Cerebellum (tissue), 4 donors: ENCODE measurements at places on chromosomes 2 and 18.

GRCh38 chr2:65420712-65421431, 11.5 kb downstream of the SPRED2 start:
- no peak for DNase-seq

GRCh38 chr2:204000446-204000845, 63.9 kb downstream of the ICOS start:
- DNase-seq = no peak

- no peak for DNase-seq
Observed at GRCh38 chr2:189362283-189362682, 79.0 kb upstream of the WDR75 start.

GRCh38 chr2:27024812-27025211, 8.0 kb upstream of the TMEM214 start:
- no peak for DNase-seq

- no peak for DNase-seq
Observed at GRCh38 chr2:113054066-113054465, 1.4 kb upstream of the IL36B start.

- no peak for DNase-seq
Observed at GRCh38 chr18:54254265-54254758, 15.0 kb upstream of the POLI start.

DNA sequence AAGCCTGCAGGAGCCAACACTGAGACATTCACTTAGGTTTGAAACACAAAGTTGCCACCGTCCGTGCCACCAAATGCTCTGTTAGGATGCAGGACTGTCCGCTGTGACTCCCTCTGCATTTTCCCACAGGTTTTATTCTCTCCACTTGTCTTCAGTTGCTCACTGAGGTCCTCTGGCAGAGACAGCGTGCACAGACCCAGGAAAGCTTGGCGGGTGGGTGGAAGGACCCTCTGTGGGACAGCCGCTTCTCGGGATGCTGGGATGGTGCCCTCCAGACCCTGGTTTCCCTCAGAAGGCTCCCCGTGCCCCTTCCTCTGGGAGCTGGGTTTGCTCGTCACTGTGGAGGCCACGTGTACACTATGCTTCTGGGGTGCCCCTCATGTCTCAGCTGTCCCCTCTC, 733.6 kb downstream of the GALR1 start:
- DNase-seq = no peak

GRCh38 chr2:198534756-198535155, 730.4 kb downstream of the PLCL1 start:
- DNase-seq = no peak

- no peak for DNase-seq
Observed at GRCh38 chr18:44409515-44409914, 271.2 kb upstream of the SETBP1 start.

- no peak for DNase-seq
Observed at GRCh38 chr2:170155022-170155722, 22.8 kb upstream of the MYO3B start.

DNA sequence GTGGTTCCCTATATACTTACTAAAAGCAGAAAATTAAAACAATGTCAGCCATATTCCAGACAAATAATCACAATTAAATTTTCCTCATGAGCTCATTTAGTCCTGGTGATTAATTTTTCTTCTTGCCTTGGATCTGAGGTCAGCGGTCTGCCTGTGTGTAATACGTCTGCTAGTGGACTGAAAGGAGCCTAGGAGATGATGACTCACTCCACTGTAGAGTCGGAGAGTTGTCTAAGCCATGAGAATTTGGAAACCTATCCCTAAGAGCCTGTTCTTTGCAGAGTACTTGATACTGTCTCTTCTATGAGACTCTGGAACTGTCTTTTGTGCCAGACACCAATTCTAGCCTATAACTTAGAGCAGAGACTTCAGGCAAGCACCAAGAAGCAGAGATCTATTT, 94.2 kb upstream of the RAB27B start:
- DNase-seq = no peak

DNA sequence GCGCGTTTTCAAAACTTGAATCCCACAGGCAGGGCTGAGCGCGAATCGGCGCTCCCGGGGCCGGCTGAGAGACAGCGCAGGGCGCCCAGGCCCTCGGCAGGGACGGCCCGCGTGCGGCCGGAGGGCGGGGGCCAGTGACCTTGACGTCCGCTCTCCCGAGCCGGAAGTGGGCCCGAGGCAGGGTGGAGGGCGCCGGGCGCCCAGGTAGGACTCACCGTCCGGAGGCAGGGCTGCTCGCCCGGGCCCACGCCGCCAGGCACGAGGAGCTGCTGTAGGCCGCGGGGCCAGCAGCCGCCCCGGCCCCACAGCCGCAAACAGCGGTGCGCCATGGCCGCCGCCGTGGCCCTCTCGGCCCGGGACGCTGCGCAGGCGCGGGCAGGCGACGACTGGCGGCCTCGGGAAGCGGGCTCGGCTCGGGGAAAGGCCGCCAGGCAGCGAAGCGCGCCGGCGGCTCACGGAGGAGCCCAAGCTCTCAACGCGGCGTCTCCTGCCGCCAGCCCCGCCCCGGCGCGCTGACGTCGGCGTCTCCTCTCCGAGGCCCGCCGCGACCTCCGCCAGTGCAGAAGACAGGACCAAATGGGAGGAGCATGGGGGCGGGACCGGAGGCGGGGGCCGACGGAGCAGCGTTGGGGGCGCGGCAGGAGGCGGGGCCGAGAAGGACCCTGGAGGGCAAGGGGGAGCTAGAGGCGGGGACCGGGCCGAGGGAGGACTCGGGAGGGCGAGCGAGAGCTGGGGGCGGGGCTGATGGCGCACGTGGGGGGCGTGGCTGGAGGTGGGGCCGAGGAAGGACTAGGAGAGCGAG, at the start of gene AFG3L2:
AFG3L2 (minus strand) TSS at position 474 of the 802 bp plus-strand sequence; CDS start at position 329, 145 bp downstream.
- DNase-seq = peak; percentile 100

DNA sequence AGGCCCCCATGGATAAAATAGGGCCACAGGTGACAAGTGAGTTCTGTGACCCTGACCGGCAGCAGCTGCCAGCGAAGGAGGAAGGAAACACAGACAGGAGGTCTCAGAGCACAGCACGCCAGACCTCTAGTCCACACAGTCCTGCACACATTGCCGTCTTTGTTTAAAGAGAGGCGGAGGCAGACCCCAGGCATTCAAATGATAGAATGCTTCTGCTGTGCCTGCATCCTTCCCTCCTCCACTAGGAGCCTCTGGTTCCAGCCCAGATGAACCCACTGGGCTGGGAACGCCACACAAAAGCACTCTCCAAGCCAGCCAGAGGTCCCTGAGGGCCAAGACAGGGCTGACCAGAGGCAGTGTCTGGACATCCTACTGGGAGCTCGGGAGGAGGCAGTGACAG, 118.7 kb downstream of the KLHL29 start:
- no peak for DNase-seq

DNA sequence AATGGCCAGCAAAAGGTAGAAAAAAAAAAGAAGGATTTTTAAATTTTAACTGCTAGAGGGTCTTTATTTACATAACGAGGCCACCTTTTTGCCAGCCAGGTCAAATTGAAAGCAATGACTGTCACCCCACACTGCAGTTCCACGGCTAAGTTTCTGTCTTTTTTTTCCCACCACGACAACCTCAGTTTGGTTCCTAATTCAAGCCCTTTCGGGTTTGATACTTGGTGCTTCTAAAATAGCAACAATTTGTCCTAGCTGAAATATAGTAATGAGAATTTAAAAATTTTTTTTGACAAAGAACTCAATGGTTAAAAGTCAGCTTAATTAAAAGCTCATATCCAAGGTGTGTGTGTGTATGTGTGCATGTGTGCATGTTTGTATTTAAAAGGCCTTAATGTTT, 16.4 kb upstream of the NMS start:
- DNase-seq = no peak

GRCh38 chr18:22020127-22020866, 149.1 kb upstream of the GATA6 start:
- no peak for DNase-seq

DNA sequence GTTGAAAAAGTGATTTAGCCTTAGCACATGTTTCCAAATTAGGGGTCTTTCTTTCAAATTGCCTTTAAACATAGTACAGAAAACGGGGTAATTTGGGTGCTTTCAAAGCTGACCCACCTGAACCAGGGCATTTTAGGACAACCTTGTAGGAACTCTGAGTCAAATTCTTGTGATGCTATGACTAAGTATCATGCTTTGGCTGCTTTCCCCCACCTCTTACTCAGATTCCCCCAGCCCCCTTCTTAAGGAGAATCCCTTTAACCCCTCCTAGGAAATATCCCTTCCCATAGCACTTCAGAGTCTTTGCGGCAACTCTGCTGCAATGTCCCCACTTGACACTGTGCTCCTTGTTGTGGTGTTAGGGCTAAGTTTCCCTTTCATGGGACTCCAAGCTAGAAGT, 18.6 kb upstream of the KLF7 start:
- DNase-seq = no peak

DNA sequence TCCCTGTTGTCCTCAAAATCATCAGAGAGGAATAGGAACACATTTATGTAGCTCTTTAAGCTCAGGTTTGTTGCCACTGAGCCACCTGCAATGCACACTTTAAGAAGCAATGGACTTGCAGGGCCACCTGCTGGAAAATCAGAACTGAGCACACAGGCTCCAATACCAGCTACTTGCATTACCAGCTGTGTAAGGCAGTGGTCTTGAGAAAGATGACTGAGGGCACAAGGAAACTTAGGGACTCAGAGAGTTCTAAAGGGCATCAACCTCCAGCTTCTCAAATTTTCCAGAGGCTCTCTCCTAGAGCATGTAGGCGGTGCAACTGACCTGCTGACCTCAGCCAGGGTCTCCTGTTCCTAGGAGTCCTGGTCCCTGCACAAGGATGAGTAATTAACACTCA, 2.5 kb upstream of the CNDP2 start:
- no peak for DNase-seq

- no peak for DNase-seq
Observed at GRCh38 chr18:46320297-46320696, 216.1 kb downstream of the HAUS1 start.

DNA sequence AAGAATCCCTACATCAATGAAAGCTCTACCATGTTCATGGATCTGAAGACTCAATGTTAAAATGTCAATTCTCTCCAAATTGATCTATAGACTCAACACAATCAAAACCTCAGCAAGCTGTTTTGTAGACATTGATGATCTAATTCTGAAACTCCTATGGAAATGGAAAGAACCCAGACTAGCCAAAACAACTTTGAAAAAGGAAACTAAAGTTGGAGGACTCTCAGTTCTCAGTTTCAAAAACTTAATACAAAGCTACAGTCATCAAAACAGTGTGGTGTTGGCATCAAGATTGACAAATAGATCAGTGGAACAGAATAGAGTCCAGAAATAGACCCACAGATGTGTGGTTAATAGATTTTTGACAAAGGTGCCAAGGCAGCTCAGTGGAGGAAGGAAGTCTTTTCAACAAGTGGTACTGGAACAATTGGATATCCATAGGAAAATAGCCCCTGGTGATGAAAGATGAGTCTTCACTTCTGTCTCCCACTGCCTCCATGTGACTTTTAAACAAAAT, 30.4 kb downstream of the LBH start:
- no peak for DNase-seq

- no peak for DNase-seq
Observed at GRCh38 chr2:161426922-161427663, 11.0 kb downstream of the TBR1 start.

DNA sequence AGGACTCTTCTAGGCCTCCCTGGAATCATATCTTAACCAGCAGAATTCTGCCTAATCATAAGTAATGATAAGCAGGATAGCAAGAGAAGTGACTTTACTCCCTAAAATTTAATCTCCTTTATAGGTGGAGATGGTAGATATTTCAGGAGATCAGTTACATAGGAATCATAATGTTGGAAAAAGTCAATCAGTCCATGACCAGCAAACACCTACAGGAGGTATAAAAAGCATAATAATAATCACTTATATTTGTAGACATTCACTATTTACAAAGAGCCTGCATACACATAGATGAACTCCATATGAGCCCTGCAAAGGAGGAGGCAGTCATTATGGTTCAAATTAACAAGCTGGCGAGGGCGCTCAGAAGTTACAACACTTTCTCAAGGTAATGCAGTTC, 2.5 kb downstream of the GALNT5 start:
- no peak for DNase-seq

DNA sequence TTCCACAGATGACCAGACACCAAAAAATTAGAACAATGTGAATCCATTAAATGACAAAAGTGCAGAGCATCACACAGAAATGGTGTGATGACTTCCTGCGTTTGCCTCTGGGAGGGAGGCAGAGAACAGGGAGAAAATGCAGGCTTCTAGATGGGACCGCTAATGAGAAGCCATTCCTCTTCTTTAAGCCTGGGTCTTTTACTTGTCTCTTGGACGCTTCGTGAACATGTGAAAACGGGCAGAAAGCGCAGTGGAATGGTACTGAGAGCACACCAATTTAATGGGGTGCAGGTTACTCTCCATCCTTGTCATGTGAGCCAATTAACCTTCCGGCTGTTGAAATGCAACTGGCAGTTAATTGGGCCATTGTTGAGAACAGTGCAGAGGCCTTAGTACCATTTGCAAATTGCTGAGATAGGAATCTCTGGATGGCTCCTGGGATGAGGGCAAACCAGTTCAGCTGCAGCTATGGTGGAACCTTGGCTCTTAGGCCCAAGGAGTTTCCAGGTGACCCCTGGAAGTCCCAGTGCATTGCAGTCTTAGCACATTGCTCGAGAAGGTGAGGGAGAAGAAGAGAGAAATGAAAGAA, 210.4 kb upstream of the CXCR4 start:
- no peak for DNase-seq

GRCh38 chr2:182866095-182866460, 359 bp downstream of the FRZB start:
- no peak for DNase-seq

- no peak for DNase-seq
Observed at GRCh38 chr2:73982140-73982617, 2.5 kb upstream of the TET3 start.

- no peak for DNase-seq
Observed at GRCh38 chr2:45005261-45006002, 3.8 kb downstream of the SIX2 start.
